DMS79 (cell line): ENCODE measurements at places on chromosomes 5 and 9.

DNA sequence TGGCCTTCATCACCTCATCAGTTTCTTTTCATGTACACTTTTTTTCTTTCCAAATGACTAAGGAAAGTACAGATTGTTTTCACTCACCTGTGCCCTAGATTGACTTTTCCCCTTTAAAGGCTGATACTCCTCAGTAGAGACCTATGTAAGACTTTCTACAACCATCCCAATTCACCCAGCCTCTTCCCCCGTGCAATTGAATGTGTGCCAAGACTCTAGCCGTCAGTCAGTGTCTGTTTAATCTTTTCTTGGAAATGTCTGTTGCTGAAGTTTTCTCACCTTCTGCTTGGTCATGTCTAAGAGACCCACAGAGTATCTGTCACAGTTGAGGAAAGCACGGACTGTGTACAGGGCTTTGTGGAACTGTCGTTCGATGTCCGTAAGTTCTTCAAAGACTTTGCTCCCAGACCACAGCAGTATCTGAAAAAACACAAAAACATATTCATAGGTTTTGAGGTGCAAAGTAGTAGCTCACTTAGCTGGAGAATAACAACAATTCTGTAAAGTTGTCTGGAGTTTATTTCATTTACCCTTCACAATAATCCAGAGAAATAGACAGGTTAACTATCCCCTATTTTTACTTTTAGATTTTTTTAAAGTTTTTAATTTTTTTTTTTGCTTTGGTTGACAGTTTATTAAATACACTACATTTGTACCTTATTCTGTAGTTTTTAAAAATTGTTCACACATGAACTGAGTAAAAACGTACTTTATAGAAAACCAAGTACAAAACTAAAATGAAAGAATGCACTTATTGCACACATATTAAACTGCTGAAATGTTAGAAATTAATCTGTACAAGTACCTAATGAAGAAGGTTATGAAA, 13.6 kb downstream of the PDE6A start:
- no peak for DNase-seq

- DNase-seq = no peak
Observed at GRCh38 chr5:61052882-61053281, 107.9 kb downstream of the NDUFAF2 start.

GRCh38 chr9:109771087-109771486, 8.9 kb upstream of the PALM2AKAP2 start:
- DNase-seq = no peak

- no peak for DNase-seq
Observed at GRCh38 chr5:148452499-148453193, 68.9 kb downstream of the FBXO38 start.

GRCh38 chr9:105330755-105331154, 86.3 kb downstream of the SLC44A1 start:
- DNase-seq = no peak

- no peak for DNase-seq
Observed at GRCh38 chr5:147629196-147629595, 119.3 kb upstream of the DPYSL3 start.

- no peak for DNase-seq
Observed at GRCh38 chr9:8651846-8652215, 852.3 kb upstream of the DMAC1 start.

DNA sequence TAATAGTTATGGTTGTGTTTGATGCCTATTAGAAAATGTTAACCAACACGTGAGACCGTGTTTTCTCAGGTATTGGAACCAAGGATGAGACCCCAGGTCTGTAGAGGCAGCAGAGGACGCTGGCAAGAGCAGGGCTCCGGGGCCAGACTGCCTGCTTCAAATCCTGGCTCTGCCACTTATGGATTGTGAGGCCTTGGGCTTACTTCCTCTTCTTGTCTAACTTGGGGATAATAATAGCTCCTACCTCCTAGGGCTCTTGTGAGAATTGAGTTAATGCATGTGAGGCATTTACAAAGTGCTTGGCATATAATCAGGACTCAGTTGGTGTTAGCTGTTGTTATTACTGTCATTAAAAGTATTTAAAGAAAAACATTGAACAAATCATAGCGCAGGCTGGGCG, 85.5 kb upstream of the PITX1 start:
- no peak for DNase-seq

DNA sequence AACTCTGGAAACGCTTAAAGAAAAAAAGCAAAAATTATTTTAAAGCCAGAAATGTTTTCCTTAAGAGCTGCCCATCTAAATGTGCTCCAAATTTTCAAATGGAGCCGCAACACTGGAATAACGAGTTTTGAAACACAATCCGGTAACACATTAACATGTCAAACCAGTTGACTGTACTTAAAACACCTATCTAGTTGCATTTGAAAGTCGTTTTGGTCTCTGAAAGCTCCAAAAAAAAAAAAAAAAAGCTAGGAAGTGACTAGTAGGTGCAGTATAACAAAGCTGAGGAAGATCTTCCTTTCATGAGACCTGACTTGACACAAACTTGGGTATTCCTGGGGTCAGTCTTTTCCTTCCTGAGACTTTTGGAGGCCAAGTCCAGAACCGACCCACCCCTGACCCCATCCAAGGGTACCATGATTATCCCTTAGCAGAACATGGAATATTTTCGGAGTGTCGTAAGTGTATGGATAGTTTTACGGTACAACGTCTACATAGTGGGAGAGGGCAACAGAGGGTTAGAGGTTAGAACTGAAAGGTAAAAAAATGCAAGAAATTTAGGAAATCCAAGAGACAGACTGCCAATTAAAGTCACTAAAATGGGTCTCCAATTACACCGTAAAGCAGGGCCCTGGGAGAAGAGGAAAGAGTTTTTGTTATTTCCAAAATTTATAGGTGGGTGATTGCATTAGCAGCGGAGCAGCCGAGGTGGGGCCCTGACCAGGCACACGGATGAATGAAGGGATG, 812 bp downstream of the CETN3 start:
- DNase-seq = no peak

DNA sequence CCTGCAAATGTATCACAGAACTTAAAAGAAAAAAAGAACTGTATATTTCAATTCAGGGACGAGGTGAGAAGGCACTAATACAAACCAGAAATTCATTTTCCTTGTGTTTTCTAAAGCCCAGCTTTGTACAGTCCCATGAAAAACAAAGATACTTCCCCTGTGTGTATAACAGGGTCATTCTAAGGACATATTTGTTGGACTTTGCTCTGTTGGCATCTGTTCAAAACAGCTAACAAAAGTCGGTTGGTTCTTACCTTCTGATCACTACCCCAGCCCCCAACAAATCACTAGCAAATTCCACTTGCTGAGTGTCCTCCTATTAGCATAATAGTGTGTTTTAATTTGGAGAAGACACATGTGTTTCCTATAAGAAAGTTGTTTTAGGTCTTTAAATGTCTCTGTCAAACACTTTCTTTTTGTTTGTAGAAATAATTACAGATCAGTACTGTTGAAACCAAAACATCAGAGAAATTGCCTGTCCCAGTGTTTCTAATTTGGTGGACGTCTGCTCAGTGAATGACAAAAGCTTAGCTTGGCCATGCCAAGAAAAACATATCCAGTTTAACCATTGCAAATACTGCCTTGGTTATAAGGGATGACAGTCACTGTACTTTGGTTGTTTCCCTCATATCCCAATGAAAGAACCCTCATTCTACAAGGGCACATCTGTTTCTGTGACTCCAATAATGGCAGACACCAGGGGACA, 480.5 kb downstream of the EBF1 start:
- DNase-seq = no peak

DNA sequence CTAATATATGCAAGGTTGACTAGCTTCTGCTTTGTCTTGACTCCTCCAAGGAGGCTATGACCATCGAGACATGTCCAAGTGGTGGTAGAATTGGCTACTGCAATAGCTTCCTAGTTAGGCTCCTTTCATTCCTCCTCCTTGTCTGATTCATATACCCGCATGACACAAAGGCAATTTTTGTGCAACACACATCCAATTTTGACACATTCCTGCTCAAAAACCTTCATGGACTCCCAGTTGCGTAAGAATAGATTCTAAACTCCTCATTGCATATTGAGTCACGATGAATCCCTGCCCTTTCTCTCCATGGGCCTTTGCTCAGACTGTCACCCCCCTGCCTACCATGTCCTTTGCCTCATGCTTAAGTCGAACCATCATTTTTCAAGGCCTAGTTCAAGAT, 344.5 kb downstream of the ACTL7B start:
- DNase-seq = no peak

DNA sequence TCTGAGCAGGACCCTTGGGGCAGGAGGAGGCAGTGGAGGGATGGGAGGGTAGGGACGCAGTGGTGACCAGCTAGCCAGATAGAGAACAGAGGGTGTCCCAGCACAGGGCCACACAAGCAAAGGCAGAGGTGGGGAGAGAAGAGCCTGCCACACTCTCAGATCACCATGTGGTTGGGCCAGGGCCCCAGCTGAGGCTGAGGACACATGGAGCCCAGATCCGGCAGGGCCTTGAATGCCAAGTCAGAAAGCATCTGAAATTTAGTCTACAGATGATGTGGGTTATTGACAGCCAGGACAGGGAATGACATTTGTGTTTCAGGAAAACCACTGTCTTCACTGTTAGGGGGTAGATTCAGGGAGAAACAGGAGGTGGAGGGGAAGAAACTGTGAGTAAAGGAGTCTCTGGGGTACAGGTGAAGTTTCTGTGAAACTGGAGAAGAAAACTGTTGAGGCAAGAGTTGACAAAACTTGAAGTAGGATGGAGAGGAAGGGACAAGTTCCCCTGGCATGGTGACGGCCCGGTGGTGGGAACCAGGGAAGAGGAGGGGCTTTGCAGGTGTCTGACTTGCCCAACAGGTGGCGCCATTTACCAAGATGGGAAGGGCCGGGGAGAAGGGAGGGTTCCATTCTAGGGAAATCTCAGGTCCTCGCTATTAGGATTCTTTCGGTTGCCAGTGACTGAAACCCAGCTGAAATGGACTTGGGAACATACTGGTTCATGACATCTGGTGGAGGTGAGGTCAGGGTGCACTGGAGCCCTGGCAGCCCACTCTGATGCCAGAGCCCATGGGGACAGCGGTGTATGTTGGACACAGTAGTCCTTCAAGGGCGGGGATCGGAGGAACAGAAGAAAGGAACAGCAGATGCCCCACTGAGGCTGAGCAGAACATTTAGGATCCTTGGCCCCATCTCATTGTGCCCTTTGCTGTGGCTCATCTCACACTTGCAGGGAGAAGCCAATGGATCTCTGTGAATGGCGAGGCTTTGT, 100.1 kb downstream of the KCNIP1 start:
- no peak for DNase-seq

GRCh38 chr9:6665628-6666027, 20.1 kb upstream of the GLDC start:
- no peak for DNase-seq
